SIG-M5 (cell line): ENCODE measurements at places on chromosomes 4 and X.

DNA sequence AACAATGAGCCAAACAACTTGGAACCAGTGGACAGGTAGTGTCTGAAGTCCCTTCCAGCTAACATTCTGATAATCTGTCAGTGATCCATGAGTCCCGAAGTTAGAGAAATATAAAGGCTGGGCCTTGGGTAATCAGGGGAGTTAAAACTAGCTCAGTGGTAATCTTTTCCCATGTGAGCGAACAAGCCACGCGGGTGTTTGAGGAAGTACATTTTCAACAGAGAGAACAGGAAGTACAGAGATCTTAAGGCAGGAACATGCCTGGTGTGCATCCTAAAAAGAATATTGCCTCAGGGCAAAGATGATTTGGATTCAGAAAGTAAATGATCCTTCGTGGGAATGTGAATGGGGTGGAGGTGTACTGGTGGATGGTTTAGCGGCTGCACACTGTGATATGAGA, 42.9 kb downstream of the FNIP2 start:
- DNase-seq = peak; percentile 32

DNA sequence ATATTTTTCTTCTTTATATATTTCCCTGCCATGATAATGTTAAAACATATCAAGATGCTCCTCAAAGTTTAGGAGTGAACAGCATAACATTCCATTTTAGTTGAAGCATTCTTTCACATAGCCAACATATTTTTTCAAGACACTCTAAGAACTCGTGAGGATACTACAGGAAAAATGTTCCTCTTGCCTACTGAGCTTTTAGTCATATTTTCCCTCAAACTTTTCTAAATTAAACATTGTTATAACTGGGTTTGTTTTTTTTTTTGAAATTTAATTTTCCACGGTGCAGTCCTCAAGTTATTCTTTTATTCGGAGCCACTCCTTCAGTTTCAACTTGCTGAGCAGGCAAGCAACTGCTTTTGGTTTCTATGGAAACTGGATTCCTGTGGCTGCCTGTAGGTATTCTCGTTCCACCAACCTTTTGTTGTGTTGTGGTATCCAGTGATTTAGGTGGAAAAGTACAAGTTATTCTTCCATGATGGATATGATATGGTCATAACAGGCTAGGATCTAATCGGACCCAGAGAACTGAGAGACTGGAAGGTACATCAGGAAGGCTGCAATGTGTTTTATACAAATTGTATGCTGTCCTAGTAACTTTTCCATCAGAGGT, 248.0 kb downstream of the TRIML1 start:
- DNase-seq = no peak

DNA sequence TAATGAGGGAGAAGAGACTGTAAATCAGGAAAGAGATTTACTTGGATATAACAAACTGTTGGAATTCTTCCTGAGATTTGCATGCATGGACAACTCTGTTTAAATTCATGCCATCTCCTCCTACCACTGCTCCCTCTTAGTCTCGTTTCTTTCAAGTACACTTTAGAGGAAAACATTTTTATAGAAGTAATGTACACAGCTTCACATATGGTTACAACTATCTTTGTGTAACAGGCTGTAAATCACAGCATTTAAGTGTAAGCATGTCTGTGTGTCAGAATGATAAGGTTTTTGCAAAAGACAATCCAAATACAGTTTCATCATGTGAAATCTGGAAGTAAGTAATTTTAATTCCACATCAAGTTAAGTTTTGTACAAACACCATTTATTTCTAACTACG, 21.5 kb upstream of the ENPEP start:
- DNase-seq = no peak

DNA sequence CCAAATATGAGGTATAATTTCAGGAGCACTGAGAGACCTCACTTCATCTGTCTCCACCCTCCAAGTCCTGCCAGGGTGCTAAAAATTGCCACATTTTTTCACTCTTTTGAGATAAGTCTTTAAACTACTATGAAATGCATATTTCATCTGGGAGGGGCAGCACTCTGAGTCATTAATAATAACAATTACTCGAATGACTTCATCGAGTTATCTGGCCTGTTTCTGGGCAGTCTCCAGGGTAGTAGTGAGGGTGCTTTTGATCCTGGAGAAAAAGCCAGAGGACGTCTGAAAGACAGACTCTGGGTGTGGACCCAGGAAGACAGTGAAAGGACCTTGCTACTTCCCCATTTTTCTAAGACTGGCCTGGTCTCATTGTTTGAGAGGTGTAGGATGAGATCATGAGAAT, 42.3 kb upstream of the SRD5A3 start:
- DNase-seq = no peak

GRCh38 chrX:48890934-48891401, 6.6 kb downstream of the TIMM17B start:
- DNase-seq = no peak

DNA sequence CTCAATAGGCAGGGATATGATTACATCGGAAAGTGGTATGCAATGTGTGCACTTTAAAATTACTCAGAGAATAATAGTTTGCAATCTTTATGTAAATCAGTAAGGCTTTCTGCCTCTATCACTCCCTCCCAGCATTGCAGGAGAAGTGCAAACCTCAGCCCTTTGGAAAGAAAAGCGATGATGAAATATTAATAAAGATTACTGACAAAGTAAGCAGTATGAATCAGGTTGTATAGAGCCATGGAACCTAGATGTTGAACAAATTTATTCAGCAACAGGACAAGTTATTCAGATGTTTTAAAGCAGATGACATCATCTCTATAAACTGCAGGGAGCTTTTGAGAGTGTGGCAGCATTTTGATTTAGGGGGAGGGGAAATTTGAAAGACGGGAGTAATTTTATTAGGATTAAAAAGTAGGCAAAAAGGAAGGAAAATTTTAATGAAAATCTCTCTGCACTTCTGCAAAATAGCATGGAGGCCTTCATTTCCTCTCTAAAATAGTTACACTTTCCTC, 631.7 kb upstream of the GRIA3 start:
- no peak for DNase-seq

GRCh38 chr4:138698641-138699040, 316.9 kb upstream of the NOCT start:
- DNase-seq = no peak

GRCh38 chr4:183601381-183601780, 57.6 kb downstream of the RWDD4 start:
- DNase-seq = no peak

GRCh38 chrX:44439242-44439794, 95.8 kb upstream of the EFHC2 start:
- no peak for DNase-seq

GRCh38 chr4:22754116-22754515, 61.4 kb downstream of the GBA3 start:
- DNase-seq = no peak

DNA sequence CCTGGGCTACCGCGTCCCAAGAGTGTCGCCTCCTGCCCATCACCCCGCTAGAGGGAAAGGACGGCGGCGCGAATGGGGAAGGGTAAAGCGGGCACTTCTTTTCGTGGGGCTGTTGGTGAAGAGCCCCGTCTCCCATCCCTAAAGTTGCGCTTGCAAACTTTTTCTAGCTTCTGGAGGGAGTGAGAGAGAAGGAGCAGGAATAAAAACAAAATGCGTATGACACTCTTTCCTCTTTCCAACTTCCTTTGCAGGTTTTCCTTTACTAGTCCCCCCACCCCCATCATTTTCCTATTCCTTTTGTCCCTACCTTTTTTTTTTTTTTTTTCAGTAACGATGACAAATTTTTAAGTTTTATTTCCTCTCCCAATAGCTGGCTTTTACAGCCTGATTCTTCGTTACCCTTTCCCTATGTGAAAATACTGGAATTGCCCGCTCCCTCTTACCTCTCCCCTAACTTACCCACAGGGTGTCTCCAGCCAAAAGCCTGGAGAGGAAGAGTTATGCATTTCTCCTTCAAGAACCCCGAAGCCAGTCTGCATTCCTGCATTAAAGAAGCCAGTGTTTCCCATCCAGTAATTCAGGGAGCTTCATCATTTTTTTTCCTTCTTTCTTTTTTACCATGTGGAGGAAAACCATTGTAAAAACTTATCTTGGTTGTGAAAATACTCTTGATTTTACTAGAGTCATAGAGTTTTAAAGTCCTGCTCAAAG, 613 bp upstream of the ARSJ start:
- no peak for DNase-seq

DNA sequence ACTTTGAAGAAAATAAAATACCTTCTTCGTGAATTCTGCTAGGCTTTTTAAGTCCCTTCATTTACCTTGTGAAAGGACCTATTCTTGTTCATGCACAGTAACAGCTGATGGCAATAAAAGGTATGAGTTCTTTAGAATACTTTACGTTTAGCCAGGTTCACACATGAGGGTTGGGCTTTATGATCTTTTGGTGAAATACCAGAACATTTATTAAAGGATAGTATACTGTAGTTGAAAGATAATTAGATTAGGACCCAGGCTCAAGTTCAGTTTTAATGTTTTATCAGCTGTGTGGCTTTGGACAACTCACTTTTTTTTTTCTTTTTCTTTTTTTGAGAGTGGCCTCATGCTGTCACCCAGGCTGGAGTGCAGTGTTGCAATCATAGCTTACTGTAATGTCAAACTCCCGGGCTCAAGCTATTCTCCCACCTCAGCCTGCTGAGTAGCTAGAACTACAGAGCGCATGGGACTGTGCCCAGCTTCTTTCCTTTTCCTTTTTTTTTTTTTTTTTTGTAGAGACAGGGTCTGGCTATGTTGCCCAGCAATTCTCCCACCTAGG, 28.2 kb upstream of the NEIL3 start:
- no peak for DNase-seq

GRCh38 chr4:105715692-105716278, 7.2 kb downstream of the GSTCD start:
- DNase-seq = no peak

DNA sequence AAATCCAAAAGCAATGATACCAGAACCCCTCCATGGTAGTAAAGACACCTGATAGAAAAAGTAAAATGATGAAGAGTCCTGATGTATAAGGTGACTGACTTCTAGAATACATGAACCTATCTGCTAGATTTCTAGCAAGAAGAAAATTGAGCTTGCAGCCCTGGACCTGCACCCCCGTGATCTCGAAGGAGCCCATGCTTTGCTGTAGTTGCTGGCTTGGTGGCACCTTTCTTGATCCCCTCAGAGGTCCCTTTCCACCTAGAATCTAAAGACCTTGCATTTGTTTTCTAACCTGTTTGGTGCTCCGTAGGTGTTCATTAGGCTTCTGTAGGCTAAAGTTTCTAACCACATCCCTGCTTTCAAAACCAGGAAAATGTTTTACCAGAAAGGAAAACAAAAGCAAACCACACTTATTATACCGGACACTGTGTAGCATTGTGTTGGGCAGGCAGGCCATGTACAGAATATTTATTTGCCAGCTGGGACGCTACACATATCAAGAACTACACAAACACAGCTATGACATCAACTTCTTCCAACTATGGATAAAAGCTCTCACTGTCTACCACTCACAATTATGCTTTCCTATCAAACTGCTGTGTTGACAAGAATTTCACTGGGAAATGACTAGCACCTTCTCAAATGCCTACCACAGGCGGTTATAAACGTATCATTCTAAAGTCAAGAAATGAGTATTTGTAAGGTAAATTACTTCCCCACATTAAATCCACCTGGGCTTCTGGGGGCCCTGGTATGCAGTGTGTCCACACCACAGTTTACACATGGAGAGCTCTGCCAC, 316.2 kb downstream of the UNC5C start:
- DNase-seq = no peak

DNA sequence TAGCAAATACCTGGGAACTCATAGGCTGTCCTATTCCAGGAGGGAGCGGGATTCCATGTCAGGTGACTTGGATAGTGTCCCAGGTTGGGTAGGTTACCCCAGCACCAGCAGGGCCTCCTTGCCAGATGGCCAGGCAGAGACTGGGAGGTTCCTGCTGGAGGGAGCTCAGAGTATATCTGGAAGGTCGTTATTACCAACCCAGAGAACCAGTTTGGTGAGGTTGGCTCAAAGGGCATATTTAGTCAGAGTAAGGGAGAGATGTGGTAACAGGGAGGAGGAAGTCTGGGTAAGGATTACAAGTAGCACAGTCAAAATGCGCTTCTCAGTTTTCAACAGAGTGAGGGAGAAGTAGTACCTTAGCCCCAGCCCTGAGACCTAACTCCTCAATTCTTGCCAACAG, 53.3 kb upstream of the LNX1 start:
- DNase-seq = no peak

GRCh38 chrX:125175991-125176584, 143.6 kb upstream of the TEX13C start:
- DNase-seq = no peak

GRCh38 chr4:158949099-158949498, 153.8 kb upstream of the RAPGEF2 start:
- DNase-seq = no peak

DNA sequence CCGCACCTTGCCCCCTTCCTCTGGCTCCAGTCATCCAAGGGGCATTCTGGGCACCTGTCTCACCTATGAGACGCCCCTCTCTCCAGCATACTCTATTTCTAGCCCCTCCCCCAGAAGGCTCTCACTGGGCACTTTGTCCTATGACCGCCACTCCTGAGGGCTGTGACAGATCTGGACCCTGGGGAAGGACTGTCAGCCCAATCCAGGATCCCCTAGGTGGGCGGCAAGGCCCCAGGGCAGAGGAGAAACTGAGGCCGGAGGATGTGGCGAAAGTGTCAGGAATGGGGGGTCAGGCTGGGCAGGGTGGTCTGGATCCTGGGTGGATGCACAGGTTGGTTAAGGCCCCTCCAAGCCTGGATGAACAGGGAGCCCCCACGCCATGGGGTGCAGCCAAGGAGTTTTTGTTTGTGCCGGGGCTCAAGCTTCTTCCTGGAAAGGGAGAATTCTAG, 16.2 kb upstream of the NAT8L start:
- DNase-seq = no peak

DNA sequence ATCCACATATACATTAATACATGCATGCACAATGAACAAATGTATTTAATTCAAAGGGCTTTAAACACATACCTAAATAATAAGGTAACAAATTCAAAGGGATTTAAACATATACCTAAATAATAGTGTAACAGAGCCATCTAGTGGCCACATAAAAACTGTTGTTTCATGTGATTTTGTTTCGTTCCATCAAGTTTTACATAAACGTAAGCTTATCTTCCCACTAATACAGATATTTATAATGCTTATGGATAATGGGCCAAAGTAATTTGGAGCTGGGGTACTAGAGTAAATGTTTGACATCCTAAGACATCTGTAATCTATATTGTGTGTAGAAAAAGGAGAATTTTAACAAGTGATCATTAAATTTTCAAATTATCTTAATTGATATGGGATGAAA, 82.3 kb downstream of the PRSS12 start:
- DNase-seq = no peak

GRCh38 chr4:7498446-7499200, 63.9 kb upstream of the PSAPL1 start:
- DNase-seq = no peak

DNA sequence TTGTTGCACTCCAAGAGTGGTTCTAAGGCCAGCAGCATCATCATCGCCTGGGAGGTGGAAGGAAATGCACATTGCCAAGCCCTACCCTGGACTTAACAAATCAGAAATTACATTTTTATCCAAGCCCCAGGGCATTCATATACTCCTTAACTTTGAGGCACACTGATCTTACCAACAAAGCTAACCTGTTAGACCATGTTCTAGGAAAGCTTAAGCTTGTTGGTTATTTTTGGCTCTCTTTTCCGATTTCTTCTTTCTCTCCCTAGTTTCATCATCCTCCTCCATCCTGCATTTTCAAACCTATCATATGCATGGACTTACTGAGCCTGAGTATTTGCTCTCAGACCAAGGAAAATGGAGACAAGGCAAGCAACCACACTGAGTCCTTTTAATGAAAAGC, 133.4 kb downstream of the OPHN1 start:
- DNase-seq = no peak

- no peak for DNase-seq
These were observed 1.3 kb upstream of the ZNF732 start for GRCh38 chr4:306551-306961.
